Right lobe of liver (tissue), 6 donors: ENCODE measurements at places on chromosomes 5 and 9. TPM values are rescaled to one million over a fixed set of nuclear protein-coding genes. Genes with fewer than 3 reads are reported as not detected.
A peak's percentile ranks its signal among the peaks of the same experiment; 100 is the strongest.

DNA sequence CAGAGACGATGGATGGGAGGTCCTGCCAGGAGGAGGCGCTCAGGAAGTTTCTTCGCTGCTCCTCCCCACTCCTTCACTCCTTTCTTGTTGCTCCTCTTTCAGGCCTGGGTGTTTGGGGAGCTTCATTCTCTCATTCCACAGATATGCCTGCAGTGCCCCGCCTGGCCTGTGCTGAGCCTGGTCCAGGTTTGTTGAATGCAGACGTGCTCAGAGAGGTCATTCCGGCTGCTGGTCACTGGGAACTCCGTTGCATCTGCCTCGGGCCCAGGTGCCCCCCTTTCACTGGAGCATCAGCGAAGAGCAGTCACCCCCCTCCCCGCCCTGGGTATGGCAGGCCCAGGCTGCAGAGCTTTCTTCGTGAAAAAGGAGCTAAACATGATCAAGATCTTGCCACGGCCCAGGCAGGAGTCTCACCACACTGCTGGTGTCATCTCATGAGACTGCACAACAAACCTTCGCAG lies 15.5 kb downstream of the SURF6 start:
- no peak overlapping the region for H3K27ac ChIP-seq
- no peaks in the 10 kb centered on the region for H3K4me1 ChIP-seq
- H3K4me3 ChIP-seq: no peak overlapping the region
- H3K27me3 ChIP-seq: no peaks in the 10 kb centered on the region

GRCh38 chr5:171861381-171861780 lies 75.8 kb downstream of the SMIM23 start:
- H3K27me3 ChIP-seq: no peaks in the 10 kb centered on the region
- peaks cover 3% of the 10 kb centered on the region for H3K36me3 ChIP-seq
- no peak overlapping the region for H3K27ac ChIP-seq
- no peak overlapping the region for H3K4me3 ChIP-seq
- no peaks in the 10 kb centered on the region for H3K4me1 ChIP-seq
- DNase-seq: no peak

GRCh38 chr9:79471580-79472543 lies 99.9 kb upstream of the TLE4 start:
- no peaks in the 10 kb centered on the region for H3K27me3 ChIP-seq
- H3K27ac ChIP-seq: no peak overlapping the region
- H3K36me3 ChIP-seq: no peaks in the 10 kb centered on the region
- no peak overlapping the region for H3K4me3 ChIP-seq
- DNase-seq: no peak
- no peaks in the 10 kb centered on the region for H3K4me1 ChIP-seq

GRCh38 chr5:150278916-150279315 lies 10.7 kb downstream of the CAMK2A start:
- H3K27me3 ChIP-seq: no peaks in the 10 kb centered on the region
- H3K36me3 ChIP-seq: no peaks in the 10 kb centered on the region
- no peak overlapping the region for H3K27ac ChIP-seq
- DNase-seq: no peak
- H3K4me3 ChIP-seq: no peak overlapping the region

DNA sequence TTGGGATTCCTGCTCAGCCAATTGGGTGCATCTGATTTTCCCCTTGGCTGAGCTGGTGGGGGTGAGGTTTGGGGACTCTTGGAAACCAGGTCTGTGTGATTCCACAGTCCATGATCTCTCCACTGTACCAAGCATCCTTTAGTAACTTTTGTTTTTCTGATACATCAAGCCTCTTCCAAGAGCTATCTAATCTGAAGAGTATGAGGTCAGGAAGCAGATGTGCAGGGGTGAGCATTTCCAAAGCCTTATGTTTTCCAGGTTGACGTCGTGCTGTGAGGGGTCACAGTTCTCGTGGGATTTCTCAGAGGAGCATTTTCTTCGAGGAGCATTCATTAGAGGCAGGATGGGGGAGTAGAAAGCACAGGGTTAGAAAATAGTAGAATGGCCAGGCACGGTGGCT lies 95.3 kb downstream of the KLF4 start:
- no peak for DNase-seq
- H3K27me3 ChIP-seq: no peaks in the 10 kb centered on the region
- no peak overlapping the region for H3K27ac ChIP-seq

- peaks cover 24% of the 10 kb centered on the region for H3K4me1 ChIP-seq
- no peak overlapping the region for H3K4me3 ChIP-seq
- no peak overlapping the region for H3K27ac ChIP-seq
- no peak for DNase-seq
Measured at GRCh38 chr5:147658293-147658932, 124.1 kb downstream of the JAKMIP2 start.

GRCh38 chr5:33509036-33509435 lies 68.3 kb downstream of the TARS1 start:
- DNase-seq: no peak
- no peak overlapping the region for H3K4me3 ChIP-seq
- H3K36me3 ChIP-seq: no peaks in the 10 kb centered on the region
- H3K27ac ChIP-seq: no peak overlapping the region
- no peaks in the 10 kb centered on the region for H3K4me1 ChIP-seq

DNA sequence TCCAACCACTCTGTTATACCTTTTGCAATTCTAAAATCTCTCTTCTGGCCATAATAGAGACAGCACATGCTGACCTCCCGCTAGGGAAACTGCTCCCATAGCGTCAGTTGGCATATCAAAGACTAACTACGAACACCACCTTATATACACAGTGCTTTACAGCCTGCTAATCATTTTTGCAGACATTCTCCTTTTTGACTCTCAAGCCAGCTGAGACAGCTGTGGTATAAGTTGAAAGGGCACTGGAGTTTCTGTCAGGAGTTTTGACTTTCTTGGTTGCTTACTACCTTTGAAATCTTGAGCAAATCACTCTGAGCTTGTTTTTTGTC lies 160.2 kb upstream of the TBCA start:
- no peak for DNase-seq
- no peak overlapping the region for H3K4me3 ChIP-seq
- no peaks in the 10 kb centered on the region for H3K27me3 ChIP-seq
- no peaks in the 10 kb centered on the region for H3K36me3 ChIP-seq
- H3K27ac ChIP-seq: no peak overlapping the region
- H3K4me1 ChIP-seq: no peaks in the 10 kb centered on the region

- no peaks in the 10 kb centered on the region for H3K36me3 ChIP-seq
- no peaks in the 10 kb centered on the region for H3K27me3 ChIP-seq
- no peaks in the 10 kb centered on the region for H3K4me1 ChIP-seq
- H3K27ac ChIP-seq: no peak overlapping the region
- DNase-seq: no peak
Measured at GRCh38 chr5:150309101-150309885, 6.6 kb upstream of the ARSI start.

GRCh38 chr5:125786021-125786420 lies 637.2 kb upstream of the GRAMD2B start:
- DNase-seq: no peak
- no peaks in the 10 kb centered on the region for H3K27me3 ChIP-seq
- no peaks in the 10 kb centered on the region for H3K4me1 ChIP-seq
- no peak overlapping the region for H3K27ac ChIP-seq

GRCh38 chr5:139578325-139578724 lies 17.2 kb downstream of the UBE2D2 start:
- H3K36me3 ChIP-seq: no peaks in the 10 kb centered on the region
- DNase-seq: no peak
- H3K27ac ChIP-seq: no peak overlapping the region
- H3K4me3 ChIP-seq: no peak overlapping the region
- H3K4me1 ChIP-seq: no peaks in the 10 kb centered on the region

DNA sequence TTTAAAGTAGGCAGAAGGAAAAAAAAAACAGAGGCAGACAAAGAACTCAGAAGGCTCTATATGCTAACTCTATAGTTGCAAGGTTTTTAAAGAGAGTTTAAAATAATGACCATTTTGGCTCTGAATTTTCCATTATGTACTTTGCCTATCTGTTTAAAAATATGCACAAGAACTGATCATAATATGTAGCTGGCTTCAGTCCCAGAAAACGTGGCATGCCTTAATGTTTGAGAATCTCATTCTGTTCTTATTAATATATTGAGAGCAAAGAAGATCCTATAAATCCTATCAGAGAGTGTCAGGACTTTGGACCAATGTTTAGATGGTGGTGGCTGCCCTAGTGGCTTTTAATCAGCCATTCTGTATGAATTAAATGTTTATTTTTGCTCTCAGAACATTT lies 121.5 kb downstream of the JMY start:
- no peak overlapping the region for H3K27ac ChIP-seq
- H3K4me3 ChIP-seq: no peak overlapping the region
- no peak for DNase-seq
- H3K4me1 ChIP-seq: no peaks in the 10 kb centered on the region
- H3K36me3 ChIP-seq: no peaks in the 10 kb centered on the region
- no peaks in the 10 kb centered on the region for H3K27me3 ChIP-seq

DNA sequence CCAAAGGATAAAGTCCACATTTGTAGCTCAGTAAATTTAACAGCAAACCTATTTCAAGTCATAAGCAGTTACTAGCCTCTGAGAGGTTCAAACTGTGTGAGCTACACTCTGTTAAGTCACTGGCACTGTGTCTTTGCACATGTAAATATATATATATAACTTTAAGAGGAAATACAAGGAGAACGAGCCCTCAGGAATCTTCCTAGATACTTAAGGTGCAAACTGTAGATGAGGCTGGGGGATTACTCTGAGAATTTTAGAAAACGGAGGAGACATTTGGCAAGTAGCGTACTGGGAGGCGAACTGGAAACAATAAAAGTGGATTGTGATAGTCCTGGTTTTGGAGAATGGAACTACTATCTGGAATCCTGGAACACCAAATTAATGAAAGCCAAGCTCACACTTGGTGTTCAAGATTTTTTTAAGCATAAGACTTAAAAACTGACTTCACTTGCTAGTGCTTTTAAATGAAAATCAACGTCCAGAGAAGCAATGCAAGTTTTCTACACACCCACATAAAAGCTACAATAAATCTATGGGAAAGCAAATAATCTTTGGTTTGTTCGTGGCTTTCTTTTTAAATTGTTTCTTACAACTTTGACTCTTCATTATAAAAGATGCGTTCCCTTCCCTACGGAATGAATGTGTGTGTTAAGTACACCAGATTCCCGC lies 1057.0 kb upstream of the DMAC1 start:
- H3K4me1 ChIP-seq: peaks cover 14% of the 10 kb centered on the region
- H3K36me3 ChIP-seq: no peaks in the 10 kb centered on the region
- no peak overlapping the region for H3K27ac ChIP-seq
- no peak for DNase-seq
- H3K4me3 ChIP-seq: peak overlapping the region; percentile 72

- no peak for DNase-seq
- H3K36me3 ChIP-seq: no peaks in the 10 kb centered on the region
- H3K27ac ChIP-seq: peak overlapping the region; percentile 84
- no peaks in the 10 kb centered on the region for H3K27me3 ChIP-seq
- H3K4me1 ChIP-seq: no peaks in the 10 kb centered on the region
Measured at GRCh38 chr5:151101151-151101550, 20.3 kb upstream of the TNIP1 start.

DNA sequence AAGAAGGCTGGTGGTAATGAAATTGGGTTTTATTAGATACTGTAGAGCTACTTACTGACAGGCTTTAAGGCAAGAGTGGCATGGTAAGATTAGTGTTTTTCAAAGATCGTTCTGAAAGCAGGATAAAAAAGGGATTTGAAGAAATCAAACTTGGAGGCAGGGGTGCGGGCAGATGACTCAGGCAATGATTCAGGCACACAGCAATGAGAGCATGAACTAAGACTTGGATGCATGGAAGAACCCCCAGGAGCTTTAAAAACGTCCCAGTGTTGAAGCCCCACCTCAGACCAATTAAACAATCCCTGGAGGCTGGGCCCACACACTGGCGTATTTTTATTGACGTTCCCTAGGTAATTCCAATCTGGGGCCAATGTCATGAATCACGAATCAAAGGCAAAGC lies 102.5 kb downstream of the SREK1 start:
- H3K36me3 ChIP-seq: no peaks in the 10 kb centered on the region
- DNase-seq: no peak
- no peaks in the 10 kb centered on the region for H3K4me1 ChIP-seq
- no peak overlapping the region for H3K4me3 ChIP-seq
- no peak overlapping the region for H3K27ac ChIP-seq
- H3K27me3 ChIP-seq: no peaks in the 10 kb centered on the region

GRCh38 chr5:10863763-10864383 lies 102.8 kb upstream of the DAP start:
- no peaks in the 10 kb centered on the region for H3K27me3 ChIP-seq
- H3K4me1 ChIP-seq: no peaks in the 10 kb centered on the region
- H3K27ac ChIP-seq: no peak overlapping the region
- no peaks in the 10 kb centered on the region for H3K36me3 ChIP-seq

GPR151 gene
- total RNA-seq: not detected

PLCXD3 gene
- 1.2 TPM for total RNA-seq

PTCD2 gene
- 8.5 TPM for total RNA-seq

NTRK2 gene
- total RNA-seq: 0.18 TPM

ZCCHC7 gene
- total RNA-seq: 6.7 TPM
